CD4-positive, CD25-positive, alpha-beta regulatory T cell (primary cell): ENCODE measurements at places on chromosomes 16 and 17. TPM values are rescaled to one million over a fixed set of nuclear protein-coding genes. Genes with fewer than 3 reads are reported as not detected.

DNA sequence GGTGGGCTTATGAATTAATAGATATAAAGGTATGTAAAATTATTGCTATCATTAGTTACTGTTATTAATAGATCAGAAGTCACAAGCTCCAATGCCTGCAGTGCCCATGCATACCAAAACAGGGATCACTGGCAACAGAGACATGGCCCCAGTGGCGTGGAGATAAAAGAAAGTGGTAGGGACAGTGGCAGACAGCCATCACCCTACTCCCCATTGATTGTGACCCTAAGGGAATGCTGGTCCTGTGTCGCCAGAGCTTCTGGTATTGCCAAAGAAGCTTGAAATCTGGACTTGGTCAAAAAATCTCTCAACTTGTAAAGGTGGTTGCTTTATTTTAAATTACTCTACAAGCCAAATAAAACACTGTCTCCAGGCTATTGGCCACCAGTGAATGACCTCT, 279.1 kb downstream of the IRX3 start:
- no peak overlapping the region for H3K27ac ChIP-seq
- H3K4me1 ChIP-seq, result no peaks in the 10 kb centered on the region
- peaks cover 10% of the 10 kb centered on the region for H3K36me3 ChIP-seq
- H3K4me3 ChIP-seq, result no peak overlapping the region
- no peaks in the 10 kb centered on the region for H3K27me3 ChIP-seq
- DNase-seq, result no peak

DNA sequence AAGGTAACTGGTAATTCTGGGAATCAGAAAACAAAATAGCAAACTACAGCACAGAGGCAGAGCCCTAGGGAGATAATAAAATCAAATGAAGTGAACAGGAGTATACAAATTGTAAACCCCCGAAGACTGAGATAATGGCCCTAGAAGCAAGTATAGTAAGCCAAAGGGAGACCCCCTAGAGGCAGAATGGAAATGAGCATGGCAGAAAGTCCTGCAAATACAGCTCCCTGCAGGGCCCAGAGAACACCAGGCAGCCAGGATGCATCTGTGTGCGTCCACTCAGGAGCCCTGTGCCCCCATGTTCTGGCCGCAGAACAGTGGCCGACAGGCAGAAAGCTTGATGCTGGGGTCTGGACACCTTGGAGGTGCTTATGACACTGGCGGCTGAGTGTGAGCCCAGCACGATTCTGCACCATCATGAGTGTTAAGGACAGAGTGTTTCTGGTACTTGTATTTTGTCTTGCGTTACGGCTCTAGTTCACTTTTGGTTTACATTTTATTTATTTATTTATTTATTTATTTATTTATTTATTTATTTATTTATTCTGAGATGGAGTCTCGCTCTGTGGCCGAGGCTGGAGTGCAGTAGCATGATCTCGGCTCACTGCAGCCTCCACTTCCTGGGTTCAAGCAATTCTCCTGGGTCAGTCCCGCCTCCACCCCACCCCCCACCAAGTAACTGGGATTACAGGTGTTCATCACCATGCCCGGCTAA, 48.7 kb downstream of the RGS9 start:
- H3K4me1 ChIP-seq, result peaks cover 18% of the 10 kb centered on the region
- no peaks in the 10 kb centered on the region for H3K36me3 ChIP-seq
- DNase-seq, result no peak
- no peaks in the 10 kb centered on the region for H3K27me3 ChIP-seq
- H3K27ac ChIP-seq, result no peak overlapping the region
- no peak overlapping the region for H3K4me3 ChIP-seq

- no peaks in the 10 kb centered on the region for H3K4me1 ChIP-seq
- no peak overlapping the region for H3K27ac ChIP-seq
- no peaks in the 10 kb centered on the region for H3K36me3 ChIP-seq
- DNase-seq, result no peak
- no peak overlapping the region for H3K4me3 ChIP-seq
- peaks cover 6% of the 10 kb centered on the region for H3K27me3 ChIP-seq
These were observed 44.1 kb upstream of the RBFOX3 start for GRCh38 chr17:79654960-79655382.

DNA sequence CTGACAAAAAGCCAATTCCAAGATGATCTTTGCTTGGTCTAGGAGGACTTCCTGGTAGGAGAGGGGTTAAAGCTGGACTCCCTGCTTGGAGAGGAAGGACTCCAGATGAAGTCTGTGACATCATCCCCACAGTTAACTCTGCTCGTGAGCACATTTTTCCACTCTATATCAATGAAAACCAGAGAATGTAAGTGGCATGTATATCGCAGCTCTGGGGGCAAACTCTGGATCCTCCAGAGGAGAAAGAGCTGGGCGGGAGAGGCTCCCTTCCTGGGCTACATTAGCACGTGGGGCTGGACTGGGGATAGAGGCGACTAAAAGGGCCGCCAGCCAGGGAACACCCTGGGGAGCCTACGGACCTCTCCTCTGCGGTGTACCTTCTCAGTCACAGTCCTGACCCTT, 34.1 kb downstream of the HIC1 start:
- DNase-seq, result no peak
- H3K4me1 ChIP-seq, result peaks cover 26% of the 10 kb centered on the region
- H3K27ac ChIP-seq, result peak overlapping the region; percentile 64
- no peaks in the 10 kb centered on the region for H3K27me3 ChIP-seq
- peak overlapping the region; percentile 94 for H3K4me3 ChIP-seq
- H3K36me3 ChIP-seq, result peaks cover 5% of the 10 kb centered on the region

GRCh38 chr17:74097450-74098135, 105.9 kb upstream of the RPL38 start:
- no peak overlapping the region for H3K27ac ChIP-seq
- peaks cover 2% of the 10 kb centered on the region for H3K27me3 ChIP-seq
- no peaks in the 10 kb centered on the region for H3K36me3 ChIP-seq
- no peak overlapping the region for H3K4me3 ChIP-seq
- H3K4me1 ChIP-seq, result no peaks in the 10 kb centered on the region
- no peak for DNase-seq

GRCh38 chr16:80082906-80083305, 457.9 kb upstream of the DYNLRB2 start:
- no peak for DNase-seq
- H3K27ac ChIP-seq, result no peak overlapping the region
- H3K36me3 ChIP-seq, result no peaks in the 10 kb centered on the region
- no peaks in the 10 kb centered on the region for H3K27me3 ChIP-seq
- no peaks in the 10 kb centered on the region for H3K4me1 ChIP-seq

The KRT39 gene
- not detected for polyA plus RNA-seq

The TBX21 gene
- 5.6 TPM for polyA plus RNA-seq

The NPW gene
- not detected for polyA plus RNA-seq

The TRAF7 gene
- 7.3 TPM for polyA plus RNA-seq
